Activated naive CD4-positive, alpha-beta T cell treated with anti-CD3 and anti-CD28 coated beads, Interleukin-2, amount 50 U/mL, for 72 hours (primary cell): ENCODE measurements at places on chromosomes 7 and 10.

DNA sequence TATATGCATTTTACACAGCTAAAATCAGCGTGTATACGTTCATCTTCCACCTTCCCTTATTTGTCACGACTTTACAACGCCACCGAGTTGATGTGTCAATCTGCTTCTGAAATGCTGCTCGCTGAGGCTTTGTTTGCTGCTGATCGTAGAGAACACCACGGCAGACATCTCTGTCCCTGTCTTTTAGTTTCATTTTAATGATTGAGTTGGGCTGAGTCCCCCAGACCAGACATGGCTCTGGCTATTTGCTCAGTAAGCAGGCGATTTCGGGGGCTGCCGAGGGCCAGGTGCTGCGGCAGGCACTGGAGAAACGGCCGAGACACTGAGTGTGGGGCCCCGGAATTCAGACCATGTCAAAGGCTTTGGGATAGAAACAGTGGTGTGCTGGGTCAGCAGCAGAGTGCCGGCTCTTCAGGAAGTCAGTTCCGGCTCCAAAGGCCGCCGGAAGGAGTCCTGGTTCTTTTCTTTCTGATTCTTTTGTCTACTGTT is 5.0 kb downstream of the LRRC27 start:
- DNase-seq = no peak

GRCh38 chr10:22599048-22599561 is 115.3 kb downstream of the PIP4K2A start:
- DNase-seq = no peak

DNA sequence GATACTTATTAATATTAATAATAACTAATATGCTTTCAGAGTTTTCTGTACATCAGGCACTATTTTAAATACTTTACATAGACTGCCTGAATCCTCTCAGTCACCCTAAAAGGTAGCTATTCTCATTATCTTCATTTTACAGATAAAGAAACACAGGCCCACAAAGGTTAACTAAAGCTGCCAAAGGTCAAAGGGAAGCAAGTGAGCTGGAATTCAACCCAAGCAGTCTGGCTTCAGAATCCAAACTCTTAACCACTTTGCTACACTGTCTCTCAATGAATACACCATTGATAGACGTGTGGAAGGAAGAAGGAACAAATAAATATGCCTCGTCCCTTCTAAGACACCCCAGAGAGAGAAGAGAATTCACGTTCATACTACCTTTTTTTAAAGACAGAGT is 52.0 kb downstream of the GFRA1 start:
- DNase-seq = no peak

DNA sequence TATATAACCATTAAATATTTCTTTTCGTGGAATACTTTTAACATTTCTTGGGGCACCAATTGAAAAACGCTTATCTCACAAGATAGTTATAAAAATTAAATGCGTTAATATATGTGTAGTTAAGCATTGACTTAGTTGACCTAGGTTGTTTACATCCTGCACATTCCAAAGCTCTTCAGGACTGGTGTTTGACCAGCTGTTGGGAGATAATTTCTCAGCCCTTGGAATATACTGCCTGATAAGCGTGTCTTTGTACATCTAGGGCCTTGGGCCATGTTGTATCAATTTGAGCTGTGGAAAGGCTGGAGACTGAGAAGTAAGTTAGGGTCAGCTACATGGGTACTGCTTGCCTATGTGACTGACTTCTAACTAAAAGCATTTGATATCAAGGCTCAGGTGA is 90.0 kb upstream of the AOAH start:
- no peak for DNase-seq

DNA sequence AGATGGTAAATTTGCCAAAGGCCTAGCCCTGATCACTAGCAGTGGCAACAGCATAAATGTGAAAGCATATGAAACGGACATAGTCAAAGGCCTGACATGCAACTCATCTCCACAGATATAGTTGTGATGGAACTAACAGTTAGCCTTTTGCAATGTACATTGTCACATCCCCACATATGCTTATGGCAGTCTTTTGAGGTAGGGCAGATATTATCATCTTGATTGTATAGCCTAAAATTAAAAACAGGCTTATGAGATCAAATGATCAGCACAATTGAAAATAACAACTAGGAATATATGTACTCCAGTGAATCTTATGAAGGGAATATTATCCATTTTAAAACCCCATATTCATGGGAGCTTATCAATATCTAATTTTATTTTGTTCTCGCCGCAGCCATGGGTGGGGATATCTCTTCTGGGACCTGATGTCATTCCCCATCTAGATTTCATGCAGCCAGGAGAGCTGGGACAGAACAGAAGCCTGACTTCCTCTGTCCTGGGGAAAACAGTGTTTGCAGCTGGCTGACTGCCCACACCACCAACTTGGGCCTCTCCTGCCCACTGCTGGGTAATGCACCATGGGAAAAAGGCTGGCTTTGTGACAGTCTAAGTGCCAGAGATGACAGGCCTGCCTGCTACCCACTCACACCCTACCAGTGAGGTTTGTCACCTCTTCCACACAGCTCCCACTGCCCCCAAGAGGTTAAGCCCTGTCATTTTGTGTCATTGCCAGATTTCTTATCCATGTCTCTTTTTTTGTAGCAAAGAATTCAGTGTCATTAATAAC is 180.2 kb upstream of the FZD1 start:
- no peak for DNase-seq

DNA sequence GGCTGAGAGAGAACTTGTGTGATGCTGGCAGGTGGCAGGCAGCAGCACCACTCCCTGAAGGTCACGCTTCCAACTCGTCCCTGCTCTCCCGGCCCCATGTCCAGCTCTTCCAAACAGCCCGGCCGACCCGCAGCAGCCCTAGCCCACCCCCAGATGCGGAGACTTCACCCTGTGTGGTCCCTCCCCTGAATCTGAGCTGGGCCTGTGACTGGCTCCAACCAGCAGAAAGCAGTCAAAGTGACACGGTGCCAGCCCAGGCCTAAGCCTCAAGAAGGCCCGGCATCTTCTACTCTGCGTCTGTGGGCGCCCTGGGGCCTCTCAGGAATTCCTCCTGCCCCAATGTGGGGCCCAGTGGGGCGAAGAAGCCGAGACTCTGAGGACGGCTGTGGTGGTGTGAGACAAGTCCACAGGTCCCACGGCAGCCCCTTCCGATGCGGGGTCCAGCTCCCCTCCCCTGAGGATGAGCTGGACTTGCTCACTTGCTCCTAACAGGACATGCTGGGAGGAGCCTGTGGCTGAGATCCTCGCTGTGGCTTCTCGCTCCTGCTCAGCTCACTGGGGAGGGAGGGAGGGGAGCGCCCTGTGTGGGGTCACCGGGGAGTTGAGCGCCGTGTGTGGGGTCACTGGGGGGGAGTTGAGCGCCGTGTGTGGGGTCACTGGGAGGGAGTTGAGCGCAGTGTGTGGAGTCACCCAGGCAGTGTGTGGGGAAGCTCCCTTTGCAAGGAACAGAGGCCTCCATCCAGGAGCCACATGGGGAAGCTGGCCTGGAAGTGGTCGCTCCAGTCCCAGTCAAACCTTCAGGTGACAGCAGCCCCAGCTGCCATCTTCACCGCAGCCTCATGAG is 9.5 kb downstream of the STK32C start:
- no peak for DNase-seq
